Inflammatory macrophage treated with lipopolysaccharide for 4 hours (primary cell): ENCODE measurements at places on chromosomes 5 and 9.

DNA sequence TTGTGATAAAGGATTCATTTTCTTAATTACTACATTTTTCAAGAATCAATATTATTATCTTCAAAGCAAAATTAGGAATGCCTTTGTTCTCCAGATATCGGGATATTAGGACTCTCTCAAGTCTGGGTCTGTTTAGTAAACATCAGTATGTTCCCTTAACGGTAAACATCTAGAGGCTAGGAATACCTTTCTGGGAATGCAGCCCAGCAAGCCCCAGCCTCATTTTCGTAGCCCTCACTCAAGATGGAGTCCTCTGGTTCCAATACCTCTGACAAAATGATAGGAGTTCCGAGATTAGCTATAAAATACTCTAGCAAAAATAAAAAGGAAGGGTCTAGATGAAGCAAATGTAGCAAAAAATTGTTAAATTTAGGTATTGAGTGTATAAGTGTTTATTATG is 84.5 kb downstream of the TEX10 start:
- no peak for DNase-seq

DNA sequence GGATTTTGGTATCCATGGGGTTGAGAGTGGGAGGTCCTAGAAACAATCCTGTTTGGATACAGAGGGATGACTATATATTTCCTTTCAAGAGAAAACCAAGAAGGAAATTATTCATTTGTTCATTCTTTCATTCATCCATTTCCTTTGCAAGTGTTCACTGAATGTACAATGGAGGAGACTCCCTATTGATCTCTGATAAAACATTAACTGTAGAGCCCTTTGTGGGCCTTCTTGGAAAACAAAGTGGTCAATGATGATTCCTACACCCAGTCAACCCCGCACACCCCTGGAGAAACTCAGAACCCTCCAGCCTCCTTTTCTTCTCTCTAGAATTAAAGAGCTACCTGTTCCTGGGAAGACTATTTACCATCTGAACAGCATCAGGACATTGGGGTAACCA is 247.3 kb downstream of the AUH start:
- DNase-seq = no peak

GRCh38 chr5:135053278-135053677 is 19.2 kb upstream of the PITX1 start:
- DNase-seq = no peak

GRCh38 chr5:96584712-96585111 is 77.5 kb upstream of the CAST start:
- peak; percentile 35 for DNase-seq

GRCh38 chr5:134006115-134006514 is 1.3 kb upstream of the VDAC1 start:
- DNase-seq = no peak

GRCh38 chr5:133205204-133205603 is 153.4 kb downstream of the HSPA4 start:
- no peak for DNase-seq

- no peak for DNase-seq
Measured at GRCh38 chr9:137531099-137531765, 19.0 kb downstream of the PNPLA7 start.

- peak; percentile 16 for DNase-seq
Measured at GRCh38 chr5:83919071-83920041, 198.7 kb upstream of the HAPLN1 start.
